ENCODE measurements at places on chromosomes 3 and 15. TPM values are rescaled to one million over a fixed set of nuclear protein-coding genes. Genes with fewer than 3 reads are reported as not detected.

The SYNPR gene
- not detected for total RNA-seq

GRCh38 chr15:90219421-90220141 lies 14.2 kb downstream of the CIB1 start:
- DNase-seq = no peak

DNA sequence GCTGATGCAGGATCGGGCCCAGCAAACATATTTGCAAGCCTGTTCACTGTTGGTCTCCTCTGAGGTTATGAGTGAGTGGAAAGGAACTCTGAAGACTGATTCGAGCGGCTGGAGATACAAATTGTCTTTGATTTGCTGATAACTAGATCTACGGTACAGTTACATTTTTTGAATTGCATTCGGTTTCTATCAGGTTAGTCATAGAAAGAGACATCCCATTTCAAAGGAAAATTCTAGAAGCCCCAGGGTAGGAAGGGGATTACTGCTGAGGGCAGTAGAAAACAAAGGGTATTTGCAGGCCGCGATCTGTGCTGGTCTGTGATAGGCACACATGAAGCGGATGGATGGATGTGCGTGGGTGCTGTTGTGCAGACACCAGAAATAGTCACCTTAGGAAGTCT lies 228.4 kb downstream of the ITPR1 start:
- peak; percentile 86 for DNase-seq

DNA sequence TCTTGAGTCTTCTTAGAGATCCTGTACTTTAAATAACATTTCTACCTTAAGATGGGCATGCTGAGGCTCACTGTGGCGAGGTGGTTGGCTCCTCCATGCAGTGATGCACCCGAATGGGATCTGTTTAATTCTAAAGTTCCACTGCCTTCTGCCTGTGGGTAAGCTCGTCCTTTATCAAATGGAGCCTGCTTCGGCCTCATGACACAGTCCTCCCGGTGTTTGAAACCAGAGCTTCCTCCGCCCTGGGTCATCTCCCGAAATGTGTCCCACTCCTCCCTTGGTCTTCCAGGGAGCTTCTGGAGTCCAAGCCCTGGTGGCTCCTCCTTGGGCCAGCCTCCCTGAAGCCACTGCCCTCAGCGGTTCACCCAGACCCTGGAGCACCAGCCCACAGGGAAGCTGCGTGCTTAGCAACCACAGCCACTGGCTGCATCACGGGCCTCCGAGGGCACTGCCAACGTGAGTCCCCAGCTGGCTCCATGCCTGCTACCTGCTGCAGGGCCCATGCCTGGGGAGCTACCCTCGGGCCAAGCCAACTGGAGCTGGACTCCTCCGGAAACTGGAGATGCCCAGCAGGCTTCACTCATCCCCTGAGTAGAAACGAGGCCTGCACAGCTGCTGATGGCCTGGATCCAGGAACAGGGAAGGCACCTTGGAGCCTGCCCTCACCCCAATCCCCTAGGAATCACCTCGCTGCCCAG lies 3.3 kb downstream of the RHCG start:
- DNase-seq = no peak

GRCh38 chr15:74785194-74786032 lies 3.5 kb downstream of the CSK start:
- no peak for DNase-seq
